ENCODE measurements at places on chromosomes 13 and 19.

DNA sequence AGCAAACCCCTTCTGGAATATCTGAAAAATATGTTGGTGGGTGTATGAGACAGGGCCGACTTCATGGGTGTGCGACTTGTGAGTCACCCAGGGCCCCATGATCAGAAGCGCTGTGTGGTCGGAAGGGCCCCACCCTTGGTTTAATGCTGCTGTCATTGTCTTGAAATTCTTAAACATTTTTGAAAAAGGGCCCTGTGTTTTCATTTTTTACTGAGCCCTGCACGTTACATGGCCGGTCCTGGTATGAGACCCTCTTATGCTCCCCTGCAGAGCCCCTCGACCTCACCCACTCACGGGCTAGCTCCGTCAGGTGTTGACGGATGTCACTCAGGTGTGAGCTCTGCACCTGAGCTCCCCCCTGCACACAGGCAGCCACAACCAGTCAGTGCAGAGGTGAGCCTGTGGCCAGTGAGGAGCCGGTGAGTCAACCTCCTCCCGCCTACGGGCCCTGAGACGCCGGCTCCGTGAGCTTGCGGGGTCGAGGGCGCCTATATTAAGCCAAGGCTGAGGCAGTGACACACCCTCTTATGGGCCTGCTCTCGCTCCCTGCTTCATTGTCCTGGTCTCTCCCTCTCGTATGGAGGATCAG lies 27.7 kb downstream of the GADD45B start:
- DNase-seq, result no peak

DNA sequence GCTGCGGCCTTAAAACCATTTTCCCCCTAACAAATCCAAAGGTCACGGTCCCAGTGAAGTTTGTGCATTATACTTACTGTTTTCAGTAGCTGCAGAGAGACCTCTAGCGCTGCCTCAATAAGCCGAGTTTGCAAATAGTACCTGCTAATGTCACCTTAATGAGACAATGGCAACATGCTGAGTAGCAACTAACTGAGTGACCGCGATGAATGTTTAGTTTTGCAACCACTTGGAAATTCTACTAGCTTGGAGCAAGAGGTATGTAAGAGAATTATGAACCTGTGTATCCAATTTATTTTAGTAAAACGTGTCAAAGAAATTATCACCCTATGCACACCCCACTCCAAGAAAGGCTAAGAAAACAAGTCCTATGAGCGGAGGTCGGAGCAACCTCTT lies 1.2 kb downstream of the KPNA3 start:
- peak; percentile 33 for DNase-seq

DNA sequence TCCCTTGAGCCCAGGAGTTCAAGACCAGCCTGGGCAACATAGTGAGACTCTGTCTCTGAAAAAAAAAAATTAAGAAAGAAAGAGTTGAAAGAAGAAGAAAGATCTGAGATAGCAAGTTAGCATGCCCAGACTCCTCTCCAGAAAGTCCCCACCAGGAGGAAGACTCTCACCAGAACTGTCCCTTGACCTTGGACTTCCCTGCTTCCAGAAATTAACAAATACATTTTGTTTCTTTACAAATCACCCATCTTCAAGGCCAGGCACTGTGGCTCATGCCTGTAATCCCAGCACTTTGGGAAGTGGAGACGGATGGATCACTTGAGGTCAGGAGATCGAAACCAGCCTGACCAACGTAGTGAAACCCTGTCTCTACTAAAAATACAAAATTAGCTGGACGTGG lies 44.3 kb upstream of the KLF2 start:
- DNase-seq, result no peak

DNA sequence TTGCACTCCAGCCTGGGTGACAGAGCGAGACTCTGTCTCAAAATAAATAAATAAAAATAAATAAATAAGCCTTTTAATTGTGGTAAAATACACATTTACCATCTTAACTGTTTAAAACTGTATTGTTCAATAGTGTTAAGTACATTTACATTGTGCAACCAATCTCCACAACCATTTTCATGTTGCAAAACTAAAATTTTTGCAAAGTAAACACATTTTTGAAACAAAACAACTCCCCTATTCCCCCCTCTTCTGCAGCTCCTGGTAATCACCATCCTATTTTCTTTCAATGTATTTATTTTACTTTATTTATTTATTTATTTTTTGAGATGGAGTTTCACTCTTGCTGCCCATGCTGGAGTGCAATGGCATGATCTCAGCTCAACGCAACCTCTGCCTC lies 5.8 kb upstream of the B9D2 start:
- DNase-seq, result no peak

- DNase-seq, result no peak
These were observed 68.5 kb downstream of the TEX29 start for GRCh38 chr13:111388851-111389500.

- DNase-seq, result no peak
These were observed 106.0 kb upstream of the CSNK1A1L start for GRCh38 chr13:37211487-37211886.

DNA sequence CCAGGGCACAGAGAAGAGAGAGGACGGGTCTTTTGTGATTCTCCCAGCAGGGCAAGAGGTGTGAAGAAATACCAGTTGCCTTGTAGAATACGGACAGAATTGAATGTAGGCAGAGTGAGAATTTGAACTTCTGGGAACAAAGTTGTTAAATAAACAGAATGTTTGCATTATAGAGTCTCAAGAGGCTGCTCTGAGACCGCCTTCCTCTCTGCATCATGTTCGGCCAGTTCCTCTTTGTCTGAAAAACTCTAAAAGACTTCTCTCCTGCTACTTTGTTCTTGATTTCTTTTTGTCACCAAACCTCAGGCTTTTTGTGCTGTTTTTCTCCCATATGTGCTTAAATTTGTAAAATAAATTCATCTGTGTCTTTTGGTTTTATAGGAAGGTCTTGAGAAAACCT lies 256.4 kb downstream of the DLEU7 start:
- DNase-seq, result no peak

DNA sequence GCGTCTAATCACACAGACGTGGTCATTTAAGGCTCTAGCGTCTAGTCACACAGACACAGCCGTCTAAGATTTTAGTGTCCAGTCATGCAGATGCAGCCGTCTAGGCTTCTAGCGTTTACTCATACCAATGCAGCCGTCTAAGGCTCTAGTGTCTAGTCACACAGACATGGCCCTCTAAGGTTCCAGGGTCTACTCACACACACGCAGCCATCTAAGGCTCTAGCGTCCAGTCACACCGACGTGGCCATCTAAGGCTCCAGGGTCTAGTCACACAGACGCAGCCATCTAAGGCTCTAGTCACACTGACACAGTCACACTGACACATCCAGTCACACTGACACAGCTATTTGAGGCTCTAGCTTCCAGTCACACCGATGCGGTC lies 55.7 kb downstream of the KLF2 start:
- no peak for DNase-seq

DNA sequence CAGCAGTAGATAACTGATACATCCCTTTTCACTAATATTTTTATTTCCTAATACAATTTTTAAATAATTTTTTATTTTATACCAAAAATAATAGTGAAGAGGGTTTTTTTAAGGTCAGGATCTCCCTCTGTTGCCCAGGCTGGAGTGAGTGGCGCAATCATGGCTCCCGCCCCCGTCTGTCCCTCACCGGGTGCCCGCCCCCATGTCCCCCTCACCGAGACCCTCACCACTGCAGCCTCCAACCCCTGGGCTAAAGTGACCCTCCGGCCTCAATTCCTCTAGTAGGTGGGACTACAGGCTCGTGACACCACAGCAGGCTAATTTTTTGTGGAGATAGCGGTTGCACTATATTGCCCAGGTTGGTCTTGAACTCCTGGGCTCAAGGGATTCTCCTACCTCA lies 17.8 kb upstream of the ZNF846 start:
- no peak for DNase-seq

DNA sequence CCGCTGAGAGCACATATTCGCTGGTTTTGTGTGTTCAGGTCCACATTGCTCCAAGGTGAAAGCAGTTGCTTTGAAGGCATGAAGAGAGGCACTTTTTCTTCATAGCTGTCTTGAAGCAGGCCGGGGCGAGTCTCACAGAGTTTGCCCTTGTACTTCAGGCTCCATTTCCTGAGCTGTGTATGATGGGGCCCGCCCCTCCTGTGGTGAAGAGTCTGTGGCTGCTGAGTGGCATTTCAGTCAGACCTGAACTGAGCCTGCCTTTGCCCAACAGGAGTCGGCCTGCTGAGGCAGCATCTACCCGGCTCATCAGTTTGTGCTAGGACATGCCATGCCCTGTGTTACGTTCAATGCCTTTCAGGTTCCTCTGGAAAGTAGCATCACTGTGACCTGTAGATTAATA lies 44.4 kb upstream of the C1QTNF9 start:
- no peak for DNase-seq

Data from hippocampal formation (tissue), 2 donors.